ENCODE measurements at places on chromosomes 3 and 15.

DNA sequence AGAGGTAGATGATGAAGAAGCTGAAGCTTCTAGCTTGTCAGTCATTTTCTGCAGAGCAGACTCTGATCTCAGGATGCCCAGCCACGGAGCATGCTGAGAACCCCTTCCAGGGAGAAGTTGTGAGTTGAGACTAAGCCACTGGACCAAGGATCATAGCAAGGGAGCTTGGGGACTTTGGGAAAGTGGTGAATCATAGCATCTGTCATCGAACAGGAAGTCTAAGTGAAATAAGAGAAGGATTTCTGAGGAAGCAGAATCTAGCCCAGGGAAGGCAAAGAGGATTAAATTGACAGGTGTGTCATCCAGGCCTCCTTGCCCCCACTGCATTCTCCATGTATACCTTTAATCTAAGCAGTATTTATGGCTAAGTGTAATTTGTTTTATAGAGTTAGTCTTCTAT is 71.8 kb upstream of the TMEM108 start:
- no peak for DNase-seq

- no peak for DNase-seq
These were observed 4.6 kb upstream of the RTP2 start for GRCh38 chr3:187706971-187707370.

DNA sequence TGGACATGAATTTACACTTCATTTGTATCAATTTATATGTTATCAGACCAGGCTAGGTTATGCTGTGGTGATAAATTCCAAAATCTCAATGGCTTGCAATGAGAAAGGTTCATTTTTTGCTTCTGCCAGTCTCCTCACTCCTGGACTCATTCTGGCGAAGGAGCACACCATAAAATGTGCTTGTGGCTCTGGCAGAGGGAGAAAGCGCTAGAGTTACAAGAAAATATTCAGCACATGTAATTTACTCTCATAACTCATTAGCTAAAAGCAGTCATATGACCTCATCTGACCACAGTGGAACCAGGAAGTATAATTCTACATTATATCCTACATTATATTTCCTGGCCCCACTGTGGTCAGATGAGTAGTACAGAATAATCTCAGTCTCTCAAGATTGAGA is 193.8 kb downstream of the BCHE start:
- DNase-seq, result no peak

DNA sequence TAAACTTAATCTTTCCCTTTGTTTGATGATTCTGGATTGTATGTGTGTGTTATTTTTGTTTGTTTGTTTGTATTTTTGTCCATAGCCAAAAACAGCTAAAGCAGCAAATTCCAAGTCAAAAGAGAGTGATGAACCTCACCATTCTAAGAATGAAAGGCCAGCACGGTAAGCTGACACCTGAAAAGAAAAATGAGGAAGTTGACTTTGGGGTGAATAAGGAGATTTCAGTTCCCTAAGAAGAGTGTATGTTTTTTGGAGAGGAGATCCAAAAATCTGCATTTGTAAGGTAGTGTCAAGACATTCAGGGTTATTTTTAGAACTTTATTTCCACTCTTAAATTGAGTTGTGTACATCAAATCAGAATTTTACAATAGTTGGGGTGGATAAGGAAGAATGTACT is 52.3 kb upstream of the UTS2B start:
- DNase-seq, result peak; percentile 22

GRCh38 chr15:83346342-83346741 is 61.9 kb upstream of the BNC1 start:
- DNase-seq, result no peak

DNA sequence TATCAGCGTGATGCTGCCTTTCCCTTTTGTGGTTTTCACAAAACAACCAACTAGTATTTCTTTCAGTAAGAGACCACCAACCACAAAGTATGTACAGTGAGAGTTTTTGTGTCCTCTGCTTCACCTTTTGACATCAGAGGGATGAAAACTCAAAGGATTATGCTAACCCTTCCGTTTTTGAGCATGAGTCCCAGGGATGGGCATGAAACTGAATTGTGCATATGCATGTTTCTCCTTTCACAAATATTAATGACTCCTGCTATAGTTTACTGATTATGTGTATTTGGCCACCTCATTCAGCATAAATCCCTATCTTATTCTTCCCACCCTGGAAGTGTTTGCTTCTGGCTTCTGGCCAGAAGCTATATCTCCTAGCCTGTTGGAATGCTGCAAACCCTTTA is 59.2 kb downstream of the RSRC1 start:
- DNase-seq, result no peak

GRCh38 chr3:11128682-11129632 is 25.3 kb upstream of the HRH1 start:
- DNase-seq, result no peak

Measured in GM12865 (cell line).